Activated T-helper 17 cell treated with anti-CD3 and anti-CD28 coated beads, Interleukin-2, amount 50 U/mL, for 72 hours (primary cell): ENCODE measurements at places on chromosomes 4 and X. TPM values are rescaled to one million over a fixed set of nuclear protein-coding genes. Genes with fewer than 3 reads are reported as not detected.

KLB gene
- not detected for total RNA-seq

DNA sequence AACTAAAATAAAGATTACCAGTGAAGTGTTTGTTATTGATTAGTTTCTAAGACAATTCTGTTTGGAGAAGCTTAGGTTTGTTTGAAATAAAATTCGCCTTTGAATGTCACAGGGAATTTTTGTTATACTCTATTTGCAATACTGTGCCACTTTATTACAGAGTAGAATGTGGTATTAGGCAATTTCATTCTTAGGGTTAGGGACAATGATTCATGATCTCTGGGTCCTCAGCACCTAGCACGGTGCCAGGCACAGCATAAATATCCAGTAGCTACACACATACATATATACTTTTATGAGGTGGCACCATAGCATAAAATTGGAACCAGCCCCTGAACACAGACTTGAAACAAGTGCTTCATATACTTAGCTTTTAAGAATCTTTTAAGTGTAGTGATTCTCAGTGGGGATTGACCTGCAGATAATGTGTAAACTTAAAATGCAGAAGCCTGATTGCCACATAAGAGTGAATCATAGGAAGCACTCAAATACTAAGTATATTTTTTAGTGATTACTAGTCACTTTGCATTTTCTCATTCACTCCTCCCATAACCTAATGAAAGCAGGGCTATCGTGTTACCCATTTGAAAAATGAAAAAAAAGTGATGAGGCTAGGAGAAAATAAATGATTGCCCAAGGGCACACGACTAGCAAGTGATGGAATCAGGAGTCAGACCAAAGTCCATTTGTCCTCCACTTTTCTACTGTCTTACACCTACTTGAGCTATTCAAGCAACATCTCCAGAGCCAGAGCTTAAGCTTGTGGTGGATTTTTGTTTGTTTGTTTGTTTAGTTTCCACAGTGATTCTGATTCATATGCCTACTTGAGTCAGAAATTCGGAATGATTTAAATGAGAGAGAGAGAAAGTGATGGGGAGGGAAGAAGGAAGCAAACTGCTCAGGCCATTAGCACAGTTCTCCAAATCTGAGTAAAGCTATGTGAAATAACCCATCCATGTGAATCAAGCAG lies 366.0 kb upstream of the FGF13 start:
- no peak for ATAC-seq

GRCh38 chr4:157994863-157995262 lies 178.0 kb downstream of the GASK1B start:
- ATAC-seq, result no peak

DNA sequence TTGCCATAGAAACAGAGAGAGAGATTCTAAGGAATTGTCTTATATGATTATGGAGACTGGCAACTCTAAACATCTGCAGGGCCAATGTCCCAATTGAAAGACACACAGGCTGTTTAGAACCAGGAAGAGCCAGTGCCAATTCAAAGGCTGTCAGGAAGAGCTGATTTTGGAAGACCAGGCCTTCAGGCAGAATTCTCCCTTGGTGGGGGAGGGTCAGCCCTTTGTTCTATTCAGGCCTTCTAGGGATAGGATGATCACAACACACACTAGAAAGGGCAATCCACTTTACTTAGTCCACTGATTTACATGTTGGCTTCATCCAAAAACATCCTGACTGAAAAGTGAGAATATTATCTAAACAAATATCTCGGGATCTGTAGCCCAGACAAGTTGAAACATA lies 15.2 kb downstream of the C4orf46 start:
- no peak for ATAC-seq

SLC9B1 gene
- 1.1 TPM for total RNA-seq

GRCh38 chrX:15786915-15787314 lies 3.4 kb upstream of the ZRSR2 start:
- no peak for ATAC-seq

DNA sequence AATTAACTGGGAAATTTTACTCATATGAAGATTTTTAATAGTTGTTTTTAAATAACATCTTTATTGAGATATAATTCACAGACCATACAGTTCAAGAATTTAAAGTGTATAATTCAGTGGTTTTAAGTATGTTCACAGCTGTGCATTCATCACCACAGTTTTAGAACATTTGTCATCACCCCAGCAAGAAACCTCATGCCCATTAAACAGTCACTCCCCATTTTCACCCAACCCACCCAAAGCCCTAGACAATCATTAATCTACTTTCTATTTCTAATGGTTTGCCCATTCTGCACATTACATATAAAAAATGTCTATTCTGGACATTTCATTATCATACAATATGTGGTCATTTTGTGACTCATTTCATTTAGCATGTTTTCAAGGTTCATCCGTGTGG lies 2.8 kb downstream of the UPRT start:
- no peak for ATAC-seq
